Activated CD4-positive, alpha-beta T cell treated with anti-CD3 and anti-CD28 coated beads, Interleukin-2, amount 50 U/mL, for 48 hours (primary cell): ENCODE measurements at places on chromosomes 3 and 15.

GRCh38 chr15:88714782-88715372 lies 76.1 kb downstream of the ISG20 start:
- no peak for DNase-seq

DNA sequence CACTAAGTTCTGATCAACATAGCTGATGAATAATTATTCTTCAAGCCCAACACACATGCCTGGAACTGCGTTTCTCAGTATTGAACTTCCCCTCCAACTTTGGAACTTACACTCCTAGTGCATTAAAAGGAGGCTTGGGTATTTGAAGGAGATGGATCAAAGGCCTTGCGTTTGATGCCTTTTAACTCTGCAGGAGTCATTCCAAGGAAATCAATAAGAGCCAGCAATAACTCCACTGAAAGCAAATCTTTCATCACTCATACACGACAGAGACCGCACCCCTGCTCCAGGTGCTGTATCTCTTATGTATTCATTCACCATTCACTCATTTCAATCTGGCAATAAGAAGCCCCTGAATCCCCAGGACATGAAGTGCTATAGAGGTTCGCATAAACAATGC lies 14.0 kb upstream of the FSIP1 start:
- DNase-seq = no peak

- no peak for DNase-seq
Measured at GRCh38 chr15:95760508-95760907, 570.0 kb upstream of the NR2F2 start.

GRCh38 chr3:49421890-49422378 lies 339 bp downstream of the AMT start:
- DNase-seq = no peak
